Fibroblast of lung (primary cell): ENCODE measurements at places on chromosomes 6 and 20.

- no peak for DNase-seq
These were observed 114.1 kb downstream of the PLCB1 start for GRCh38 chr20:8246153-8246552.

- DNase-seq = peak; percentile 3
These were observed 645.0 kb downstream of the PHF3 start for GRCh38 chr6:64280569-64280968.

DNA sequence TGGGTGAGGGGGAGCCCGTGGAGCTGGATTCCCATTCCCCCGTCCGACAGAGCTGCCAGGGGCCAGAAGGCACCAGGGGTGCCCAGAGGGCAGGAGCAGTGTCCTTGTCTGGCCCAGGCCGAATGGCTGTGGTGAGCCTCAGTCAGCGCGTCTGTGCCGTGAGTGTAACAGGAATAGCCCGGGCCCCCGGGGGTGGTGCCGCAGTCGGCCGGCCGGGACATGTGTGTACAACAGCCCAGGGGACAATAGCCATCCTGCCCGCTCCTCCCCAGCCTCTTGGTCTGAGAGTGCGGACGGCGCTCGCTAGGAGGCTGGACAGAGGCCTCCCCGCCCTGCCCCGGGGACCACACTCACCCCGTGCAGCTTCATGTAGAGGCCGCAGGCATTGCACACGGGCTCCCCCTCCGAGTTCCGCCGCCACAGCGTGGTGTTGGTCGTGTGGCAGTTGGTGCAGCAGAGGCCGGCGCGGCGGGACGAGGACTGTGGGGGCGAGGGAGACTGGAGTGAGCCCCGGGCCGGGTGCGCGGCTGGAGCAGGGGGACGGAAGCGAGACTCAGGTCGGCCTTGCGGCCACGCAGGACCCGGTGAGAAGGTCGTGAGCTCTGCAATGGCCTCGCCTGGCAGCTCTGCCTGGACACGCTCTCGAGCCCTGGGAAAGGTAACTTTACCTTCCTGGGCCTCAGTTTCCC is 9.6 kb downstream of the GATA5 start:
- no peak for DNase-seq

- no peak for DNase-seq
These were observed 176.1 kb downstream of the EPHA7 start for GRCh38 chr6:93243231-93243778.

DNA sequence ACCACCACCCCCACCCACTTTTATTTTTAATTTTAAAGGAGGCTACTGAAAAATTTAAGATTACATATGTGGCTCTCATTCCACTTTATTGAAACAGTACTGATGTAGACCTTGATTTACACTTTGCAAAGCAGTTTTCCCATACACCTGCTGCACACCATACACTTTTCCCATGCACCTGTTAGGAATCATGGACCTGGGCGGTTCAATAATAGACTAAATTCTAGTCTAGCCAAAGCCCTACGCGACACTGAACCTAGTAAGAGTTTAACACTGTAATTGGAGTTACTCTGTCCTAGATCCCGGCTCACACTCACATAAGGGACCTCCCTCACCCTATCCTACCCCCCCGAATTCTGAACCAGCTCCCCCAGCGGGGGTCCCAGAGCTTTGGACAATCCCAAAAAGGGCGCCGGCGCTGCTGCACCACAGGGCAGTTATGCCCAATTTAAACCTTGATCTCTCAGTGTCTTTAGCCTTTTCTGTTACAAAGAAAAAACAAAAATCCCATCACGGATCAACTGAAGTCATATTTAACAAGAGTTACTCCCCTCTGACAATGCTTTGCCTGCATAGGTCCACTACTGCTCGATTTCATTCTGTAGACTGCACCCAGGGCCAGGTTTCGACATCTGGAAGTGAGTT is 2.4 kb upstream of the GCLC start:
- DNase-seq = no peak

- DNase-seq = no peak
These were observed 131.6 kb downstream of the PHACTR3 start for GRCh38 chr20:59735917-59736316.

- no peak for DNase-seq
These were observed 70.8 kb upstream of the GATA5 start for GRCh38 chr20:62546606-62547005.

DNA sequence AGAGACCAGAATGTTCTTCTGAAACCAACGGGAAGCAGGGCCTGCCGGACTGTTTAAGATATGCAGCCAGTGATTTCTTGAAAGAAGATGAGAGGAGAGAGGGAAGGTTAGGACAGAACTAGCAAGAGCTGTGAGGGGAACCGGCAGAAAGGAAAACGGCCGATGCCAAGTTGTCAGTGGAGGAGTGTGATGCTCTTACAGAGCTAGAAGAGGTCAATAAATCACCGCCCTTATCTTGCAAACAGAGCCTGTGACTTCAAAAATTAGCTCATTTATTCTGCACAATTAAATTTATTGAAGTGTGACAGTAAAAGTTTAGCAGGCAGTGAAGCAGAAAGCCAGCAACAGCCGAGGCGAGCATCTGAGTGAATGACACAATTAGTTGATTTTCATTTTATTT is 509.5 kb upstream of the ID4 start:
- no peak for DNase-seq

DNA sequence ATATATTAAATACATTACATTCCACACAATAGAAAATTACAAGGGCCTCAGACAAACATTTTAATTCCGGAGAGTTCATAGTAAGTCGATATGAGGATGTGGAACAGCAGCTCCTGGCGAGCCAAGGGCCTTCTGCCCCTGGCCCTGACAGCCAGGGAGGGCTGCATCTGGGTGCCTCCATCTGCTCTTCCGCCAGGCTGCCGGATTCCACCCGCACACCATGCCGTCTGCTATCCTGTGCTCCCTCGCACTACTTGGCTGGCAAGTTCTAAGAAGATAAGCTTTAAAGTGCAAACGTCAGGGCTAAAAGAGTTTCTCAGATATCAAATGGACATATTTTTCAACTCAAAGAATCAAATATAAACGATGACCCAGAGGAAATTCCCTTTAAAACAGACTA is 656.3 kb upstream of the NOX3 start:
- no peak for DNase-seq

GRCh38 chr6:38792356-38792755 is 77.2 kb downstream of the DNAH8 start:
- DNase-seq = no peak

- DNase-seq = no peak
These were observed 726 bp upstream of the ARFGEF3 start for GRCh38 chr6:138161088-138161337.

DNA sequence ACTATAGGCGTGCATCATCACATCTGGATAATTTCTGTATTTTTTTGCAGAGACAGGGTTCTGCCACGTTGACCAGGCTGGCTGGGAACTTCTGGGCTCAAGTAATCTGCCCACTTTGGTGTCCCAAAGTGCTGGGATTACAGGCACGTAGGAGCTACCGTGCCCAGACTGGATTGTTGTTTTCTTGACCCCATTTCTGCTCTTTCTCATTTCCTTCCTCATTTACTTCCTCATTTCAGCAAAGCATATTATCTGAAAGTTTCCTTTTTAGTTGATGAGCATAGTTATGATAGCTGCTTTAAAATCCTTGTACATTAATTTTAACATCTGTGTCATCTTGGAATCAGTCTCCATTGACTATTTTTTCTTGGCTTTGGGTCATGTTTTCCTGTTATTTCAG is 301.0 kb upstream of the RUNX2 start:
- no peak for DNase-seq

DNA sequence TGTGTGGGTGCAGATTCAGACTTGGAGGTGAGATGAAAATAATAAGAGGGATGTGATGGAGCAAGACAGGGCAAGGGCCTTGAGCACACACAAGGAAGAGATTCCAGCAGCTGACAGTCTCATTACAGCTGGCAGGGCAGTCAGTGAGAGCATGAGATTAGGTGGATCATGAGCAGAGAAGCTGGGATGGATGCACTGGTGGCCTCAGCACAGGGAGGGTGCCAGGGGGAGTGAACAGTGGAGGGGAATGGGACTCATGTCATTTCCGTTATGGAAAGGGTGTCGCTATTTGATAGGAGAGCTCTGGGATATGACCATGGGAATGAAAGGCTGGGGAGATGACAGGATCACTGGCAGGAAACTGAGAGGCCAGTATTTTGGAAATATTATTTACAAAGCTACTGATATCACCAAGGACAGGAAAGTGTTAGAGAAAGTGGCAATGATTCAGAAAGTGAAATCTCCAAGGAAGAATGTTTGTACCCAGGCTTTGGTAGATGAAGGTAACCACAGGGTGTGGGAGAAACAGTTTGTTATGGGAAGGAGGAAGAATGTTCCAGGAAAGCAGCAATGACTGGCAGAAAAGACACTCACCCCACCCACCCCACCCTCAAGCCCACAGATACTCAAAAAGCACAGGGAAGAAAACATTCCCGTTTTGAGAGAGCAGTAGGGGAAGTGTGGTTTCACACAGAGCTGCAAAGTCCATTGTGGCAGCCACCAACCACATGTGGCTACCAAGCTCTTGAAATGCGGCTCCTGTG is 214.7 kb upstream of the PROKR2 start:
- peak; percentile 58 for DNase-seq

- peak; percentile 89 for DNase-seq
These were observed 136.3 kb downstream of the LY86 start for GRCh38 chr6:6724539-6725467.

DNA sequence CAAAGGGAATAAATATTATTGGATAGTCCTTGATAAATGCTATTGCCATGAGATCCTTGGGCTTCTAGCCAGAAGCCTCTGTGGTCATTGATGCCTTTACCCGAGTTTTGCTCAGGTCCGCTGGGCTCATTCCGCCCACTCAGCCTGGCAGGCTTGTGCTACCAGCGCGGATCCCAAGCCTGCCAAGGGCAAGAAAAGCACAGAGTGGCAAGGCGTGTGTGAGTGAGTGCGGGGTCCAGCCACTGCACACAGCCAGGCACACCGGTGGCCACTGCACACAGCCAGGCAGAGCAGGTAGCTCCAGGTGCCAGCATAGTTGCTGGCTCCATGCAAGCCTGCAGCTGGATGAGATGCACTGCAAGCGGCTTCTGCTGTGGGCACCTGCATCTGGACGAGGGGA is 38.7 kb downstream of the STK38 start:
- DNase-seq = peak; percentile 31

- DNase-seq = no peak
These were observed 258.4 kb upstream of the FAM83B start for GRCh38 chr6:54588176-54588575.

DNA sequence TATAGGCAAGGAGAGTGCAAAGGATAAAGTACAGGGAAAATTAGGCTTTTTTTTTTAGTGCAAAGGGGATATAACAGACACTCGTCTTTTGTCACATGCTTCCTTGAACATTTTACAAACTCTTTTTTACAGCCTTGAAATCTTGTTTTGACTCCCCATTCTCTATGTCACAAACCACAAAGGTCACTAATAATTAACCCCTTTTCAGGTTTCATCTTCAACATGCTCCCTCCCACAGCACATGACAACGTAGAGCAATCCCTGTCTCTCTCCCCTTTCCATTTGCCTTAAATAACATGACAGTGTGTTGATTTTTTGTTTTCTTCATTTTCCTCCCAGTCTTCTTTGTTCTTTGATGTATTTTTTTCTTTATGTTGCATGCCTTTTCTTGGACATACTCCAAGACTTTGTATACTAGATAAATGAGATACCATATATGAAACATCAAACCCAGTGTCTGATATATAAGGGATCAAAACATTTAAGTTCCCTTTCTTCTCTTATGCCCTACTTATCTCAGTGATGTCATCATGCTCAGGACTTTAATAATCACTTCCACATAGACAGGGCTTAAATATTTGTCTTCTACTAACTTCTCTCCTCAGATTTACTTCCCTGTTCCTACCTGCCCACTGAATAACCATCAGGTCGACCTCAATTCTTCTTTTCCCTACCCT is 378.7 kb upstream of the HSF2 start:
- DNase-seq = no peak

DNA sequence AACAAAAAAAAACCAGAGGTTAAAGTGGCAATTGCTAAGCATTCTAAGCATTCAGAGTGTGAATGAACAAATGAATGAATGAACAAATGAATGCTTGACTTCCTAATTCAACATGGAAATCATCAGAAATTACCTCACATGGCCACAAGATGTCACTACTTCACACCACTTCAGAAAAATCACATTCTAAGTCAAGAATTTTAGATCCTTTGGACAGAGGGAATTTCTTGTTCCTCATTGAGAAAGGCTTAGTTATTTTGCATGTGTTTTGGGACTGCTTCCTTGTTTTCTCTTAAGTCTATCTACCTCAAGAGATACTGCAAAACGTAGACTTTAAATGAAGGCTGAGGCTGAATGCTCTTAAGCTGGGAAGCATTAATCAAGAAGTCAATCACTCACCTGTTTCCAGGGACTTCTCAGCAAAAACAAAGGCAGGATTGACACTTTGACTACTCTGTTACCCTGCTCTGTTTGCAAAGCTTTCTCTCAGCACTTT is 120.2 kb downstream of the MBOAT1 start:
- peak; percentile 69 for DNase-seq

GRCh38 chr6:12288211-12288618 is 1.9 kb upstream of the EDN1 start:
- no peak for DNase-seq

GRCh38 chr6:137867685-137868509 is 838 bp downstream of the TNFAIP3 start:
- DNase-seq = peak; percentile 33

DNA sequence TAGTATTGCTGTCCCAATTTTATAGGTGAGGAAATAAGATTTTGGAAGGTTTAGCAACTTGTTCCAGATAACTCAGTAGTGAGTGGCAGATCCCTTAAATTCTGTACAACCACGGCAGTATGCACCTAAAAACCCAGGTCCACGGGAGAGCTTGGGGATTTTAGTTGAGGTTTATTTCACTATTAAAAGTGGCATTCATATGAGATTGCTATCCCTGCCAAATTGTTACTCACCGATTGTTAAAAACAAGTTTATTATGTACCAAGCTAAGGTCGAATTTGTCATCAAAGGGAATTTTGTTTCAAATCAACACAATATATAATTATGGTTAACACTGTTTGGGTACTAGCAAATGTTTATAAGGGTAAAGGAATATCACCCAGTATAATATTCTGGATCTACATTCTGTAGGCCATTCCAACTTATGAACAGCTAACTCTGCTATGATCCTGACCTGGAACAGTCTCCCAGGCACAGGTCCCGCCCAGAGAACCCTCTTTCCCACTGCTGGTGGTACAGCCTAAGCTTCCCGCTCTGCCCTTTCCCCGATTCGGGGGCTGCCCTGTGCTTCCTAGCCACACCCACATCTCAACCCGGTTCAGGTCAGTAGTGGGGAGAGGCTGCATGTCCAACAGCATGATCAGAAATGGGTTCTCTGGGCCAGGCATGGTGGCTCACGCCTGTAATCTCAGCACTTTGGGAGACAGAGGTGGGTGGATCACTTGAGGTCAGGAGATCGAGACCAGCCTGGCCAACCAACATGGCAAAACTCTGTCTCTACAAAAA is 24.9 kb downstream of the GPLD1 start:
- DNase-seq = no peak
